ENCODE measurements at places on chromosomes 3 and 15.

DNA sequence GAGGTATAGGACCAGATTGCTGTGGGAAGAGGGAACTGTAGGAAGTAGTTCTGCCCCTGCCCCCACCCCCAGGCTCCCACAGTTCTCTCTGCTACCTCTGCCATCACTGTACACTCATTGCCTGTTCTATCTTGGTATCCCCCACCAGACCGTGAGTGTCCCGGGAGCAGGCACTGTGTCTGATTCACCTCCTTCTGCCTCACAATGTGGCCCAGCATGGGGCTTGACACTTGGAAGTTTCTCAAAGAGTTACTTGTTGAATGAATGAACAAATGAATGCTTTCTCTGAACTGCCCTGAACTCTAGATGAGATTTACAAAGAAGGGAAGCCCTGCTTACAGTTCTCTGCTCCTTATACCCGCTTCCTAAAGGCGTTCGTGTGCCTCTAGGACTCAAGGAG, 27.1 kb upstream of the PIK3CB start:
- no peak for DNase-seq

DNA sequence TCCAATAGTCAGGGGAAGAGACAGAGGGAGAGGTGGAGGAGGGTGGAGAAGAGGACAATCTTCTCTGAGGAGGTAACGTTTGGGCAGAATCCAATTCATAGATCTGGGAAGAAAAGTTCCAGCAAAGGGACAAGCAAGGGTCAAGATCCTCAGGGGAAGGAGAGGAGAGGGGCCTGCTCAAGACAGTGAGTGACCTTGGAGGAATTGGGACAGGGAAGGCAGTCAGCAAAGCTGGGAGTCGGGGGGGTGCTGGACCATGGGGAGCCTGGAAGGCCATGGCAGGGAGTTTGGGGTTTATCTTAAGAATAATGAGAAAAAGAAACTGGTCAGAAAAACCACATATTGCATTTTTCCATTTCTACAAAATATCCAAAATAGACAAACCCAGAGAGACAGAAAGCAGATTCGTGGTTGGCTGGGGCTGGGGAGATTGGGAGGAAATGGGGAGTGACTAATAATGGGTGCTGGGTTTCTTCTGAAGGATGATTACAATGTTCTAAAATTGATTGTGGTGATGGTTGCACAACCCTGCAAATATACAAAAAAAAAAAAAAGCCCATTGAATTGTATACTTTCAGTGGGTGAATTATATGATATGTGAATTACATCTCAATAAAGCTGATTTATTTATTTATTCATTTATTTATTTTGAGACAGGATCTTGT, 19.6 kb upstream of the SRP14 start:
- DNase-seq, result no peak

DNA sequence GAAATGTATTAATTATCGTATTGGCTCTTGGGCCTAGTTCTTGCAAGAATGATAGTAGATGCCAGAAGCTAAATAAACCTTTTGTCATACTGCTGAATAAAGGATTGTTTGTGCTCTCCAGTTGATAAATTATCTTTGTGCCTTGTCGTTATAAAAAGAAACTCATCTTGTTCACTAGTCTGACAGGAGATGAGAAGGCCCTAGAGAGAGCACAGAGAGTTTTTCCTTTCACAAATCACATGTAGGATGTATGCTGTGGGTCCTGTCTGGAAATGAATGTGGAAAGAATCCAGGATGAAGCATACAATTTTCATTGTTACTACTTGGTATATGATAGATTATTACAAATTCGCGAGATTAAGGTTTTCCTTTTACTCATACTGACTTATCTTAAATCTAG, 113.0 kb downstream of the NLGN1 start:
- DNase-seq, result no peak

- no peak for DNase-seq
Observed at GRCh38 chr3:73473898-73474416, 150.8 kb downstream of the PDZRN3 start.

- DNase-seq, result no peak
Observed at GRCh38 chr3:70933105-70933810, 620.8 kb upstream of the MDFIC2 start.

DNA sequence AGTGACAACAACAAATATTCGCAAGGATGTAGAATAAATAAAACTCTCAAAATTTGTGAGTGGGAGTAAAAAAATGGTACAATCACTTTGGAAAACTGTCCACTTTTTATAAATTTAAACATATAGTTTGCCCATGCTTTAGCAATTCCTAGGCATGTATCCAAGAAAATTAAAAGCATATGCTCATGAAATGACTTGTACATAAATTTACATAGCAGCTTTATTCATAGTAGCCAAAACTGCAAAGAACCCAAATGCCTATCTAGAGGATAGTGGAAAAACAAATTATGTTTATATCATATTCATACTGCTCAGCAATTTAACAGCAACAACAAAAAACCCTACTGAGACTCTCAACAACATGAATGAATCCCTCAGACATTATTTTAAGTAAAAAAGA, 363.6 kb upstream of the CCDC54 start:
- no peak for DNase-seq

All from activated T-cell treated with anti-CD3 and anti-CD28 coated beads for 1 hour (primary cell).